GM03348 (cell line): ENCODE measurements at places on chromosomes 6 and 20.

DNA sequence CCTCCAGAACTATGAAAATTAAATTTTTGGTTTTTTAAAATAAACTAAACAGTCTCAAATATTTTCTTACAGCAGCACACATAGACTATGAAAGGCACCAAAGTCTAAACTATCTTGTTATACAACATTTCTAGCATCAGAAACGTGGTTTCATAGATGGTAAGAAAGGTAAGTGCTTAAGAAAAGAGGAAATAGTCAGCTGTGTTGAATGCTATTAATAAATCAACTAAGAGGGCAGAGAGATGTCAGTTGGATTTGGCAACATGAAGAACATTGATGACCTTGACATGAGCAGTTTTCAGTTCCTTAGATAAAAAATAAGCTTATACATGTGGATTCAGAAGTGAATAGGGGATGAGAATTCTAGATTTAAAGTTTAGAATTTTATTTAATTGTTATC is 113.6 kb downstream of the RFX6 start:
- DNase-seq: no peak

DNA sequence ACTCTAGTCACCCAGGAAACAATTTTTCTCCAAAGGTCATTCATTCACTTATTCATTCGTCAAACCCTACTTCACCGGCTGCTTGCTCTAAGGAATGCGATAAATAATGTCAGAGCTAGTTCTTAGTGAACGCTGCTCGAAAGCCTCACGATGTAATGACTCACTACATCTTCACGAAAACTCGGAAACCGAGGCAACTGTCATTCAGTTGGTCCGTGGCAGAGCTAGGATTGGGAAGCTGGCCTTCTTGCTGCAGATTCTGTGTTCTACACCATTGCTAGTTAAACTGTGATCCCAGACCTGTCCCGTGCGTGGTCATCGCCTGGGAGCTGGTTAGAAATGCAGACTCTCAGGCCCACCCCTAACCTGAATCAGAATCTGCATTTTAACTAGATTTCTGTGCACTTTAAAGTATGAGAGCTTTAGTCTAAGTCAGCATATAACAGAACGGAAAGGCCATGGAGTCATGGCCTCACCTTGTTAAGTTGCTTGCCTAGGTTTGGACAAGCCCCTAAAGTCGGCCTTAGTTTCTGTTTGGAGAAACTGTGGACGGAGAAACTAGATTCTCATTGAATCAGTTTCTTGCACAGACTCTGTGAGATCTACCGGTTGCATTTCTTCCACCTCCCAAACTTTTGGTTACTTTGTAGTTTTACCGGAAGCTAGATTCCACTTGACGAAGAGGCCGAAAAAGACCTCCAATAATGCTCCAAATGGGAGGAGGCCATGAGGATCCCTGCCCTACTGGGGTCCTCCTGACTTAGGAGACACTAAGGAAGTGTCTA is 651 bp upstream of the CCND3 start:
- no peak for DNase-seq

DNA sequence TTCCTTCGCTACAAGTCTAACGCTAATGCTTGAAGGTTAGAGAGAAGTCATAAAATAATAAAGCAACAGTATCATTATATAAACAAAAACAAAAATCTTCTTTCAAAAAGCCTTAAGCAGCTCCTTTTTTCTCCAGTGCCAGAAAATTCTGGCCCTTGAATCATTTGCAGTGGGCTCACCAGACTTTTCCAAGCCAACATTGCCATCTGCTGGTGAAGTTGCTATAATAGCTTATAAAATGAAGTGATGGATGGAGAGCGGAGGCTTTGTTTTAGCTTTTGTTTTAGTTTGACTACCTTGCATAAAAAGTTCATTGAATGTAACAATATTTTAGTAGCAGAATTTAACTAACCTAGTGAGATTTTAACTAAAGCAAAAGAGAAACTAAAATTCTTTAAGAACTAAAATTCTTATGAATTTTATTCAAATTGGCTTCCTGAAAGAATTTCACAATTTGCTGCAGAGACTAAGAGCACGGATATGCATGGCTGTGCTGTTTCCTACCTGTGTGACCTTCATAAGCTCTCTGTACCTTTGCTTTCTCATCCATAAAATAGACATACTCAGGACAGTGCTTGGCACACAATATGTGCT is 44.8 kb upstream of the SLC2A12 start:
- peak; percentile 81 for DNase-seq

- no peak for DNase-seq
Measured at GRCh38 chr20:8967641-8968245, 101.1 kb upstream of the PLCB4 start.

GRCh38 chr6:116562019-116562403 is 8.5 kb downstream of the CALHM4 start:
- DNase-seq: no peak

DNA sequence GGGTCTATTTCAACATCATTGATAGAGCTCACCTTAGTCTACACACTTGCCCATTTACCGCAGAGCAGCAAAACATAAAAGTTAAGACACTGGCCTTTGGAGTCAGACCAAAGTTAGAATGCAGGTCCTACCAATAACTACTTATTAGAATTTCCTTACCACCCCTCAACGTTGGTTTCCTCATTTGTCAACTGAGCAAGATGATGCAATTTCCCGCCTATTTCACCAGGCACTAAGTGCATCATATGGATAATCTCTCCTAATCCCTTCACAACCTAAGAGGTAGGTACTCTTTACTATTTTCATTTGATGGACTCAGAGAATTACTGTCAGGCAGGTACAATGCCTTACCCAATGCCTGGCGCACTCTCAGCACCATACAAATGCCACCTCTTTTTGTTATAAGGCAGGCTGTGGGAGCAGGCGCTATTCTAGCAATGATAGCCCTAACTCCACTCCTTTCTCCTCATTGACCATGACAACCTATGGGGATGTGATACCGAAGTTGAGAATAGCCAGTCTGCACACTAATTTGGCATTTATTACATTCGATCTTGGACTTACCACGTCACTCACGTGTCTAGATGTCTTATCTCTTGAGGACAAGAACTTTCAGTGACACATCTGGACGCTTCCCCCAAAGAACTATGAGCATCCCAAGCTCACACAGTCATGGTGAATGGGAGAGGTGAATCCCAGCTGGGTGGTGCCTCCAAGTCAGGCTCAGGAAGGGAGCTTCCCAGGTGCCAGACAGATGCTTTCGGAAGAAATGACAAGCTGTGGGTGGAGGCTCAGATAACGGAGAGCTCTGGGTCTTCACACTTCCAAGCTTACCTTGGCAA is 128.1 kb upstream of the STMND1 start:
- no peak for DNase-seq

DNA sequence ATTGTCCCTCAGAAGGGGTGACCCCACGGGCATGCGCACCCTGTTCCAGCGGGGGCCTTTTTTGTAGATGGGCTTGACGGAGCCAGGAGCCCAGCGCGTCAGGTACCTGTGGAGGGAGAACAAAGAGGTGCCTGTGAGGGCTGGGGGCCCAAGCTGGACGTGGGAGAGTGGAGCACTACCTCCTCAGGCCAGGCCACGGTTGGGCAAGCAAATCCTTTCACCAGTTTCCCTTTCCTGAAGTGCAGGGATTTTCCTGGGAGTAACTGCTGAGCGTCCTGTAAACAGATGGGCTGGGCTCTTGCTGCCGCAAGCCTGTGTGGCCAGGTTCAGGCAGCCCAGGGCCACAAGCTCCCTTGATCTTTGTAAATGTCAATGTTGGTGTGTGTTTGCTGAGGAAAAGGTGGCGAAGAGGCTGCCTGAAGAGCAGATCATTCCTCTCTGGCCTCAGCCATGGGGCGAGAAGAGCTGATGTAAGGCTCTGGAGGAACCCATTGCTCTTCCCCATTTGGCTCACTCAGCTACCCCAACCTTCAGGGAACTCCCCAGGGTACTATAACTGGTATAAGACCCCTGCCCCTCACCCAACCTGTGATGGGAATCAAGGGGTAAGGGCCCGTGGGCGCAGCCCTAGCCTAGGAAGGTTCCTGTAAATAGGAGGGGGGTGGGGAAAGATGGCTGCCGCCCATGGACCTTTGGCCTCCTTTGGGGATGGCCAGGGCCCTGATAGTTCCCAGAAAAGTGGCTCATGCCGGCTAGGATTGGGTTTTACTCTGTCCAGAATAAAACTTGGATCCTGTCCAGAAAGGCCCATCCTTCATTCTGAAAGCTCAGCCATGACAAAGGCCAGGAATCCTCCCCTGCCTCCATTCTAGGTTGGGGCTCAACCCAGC is 15.5 kb downstream of the MRPS18A start:
- no peak for DNase-seq
